ENCODE measurements at places on chromosomes 3 and 15. TPM values are rescaled to one million over a fixed set of nuclear protein-coding genes. Genes with fewer than 3 reads are reported as not detected.

DNA sequence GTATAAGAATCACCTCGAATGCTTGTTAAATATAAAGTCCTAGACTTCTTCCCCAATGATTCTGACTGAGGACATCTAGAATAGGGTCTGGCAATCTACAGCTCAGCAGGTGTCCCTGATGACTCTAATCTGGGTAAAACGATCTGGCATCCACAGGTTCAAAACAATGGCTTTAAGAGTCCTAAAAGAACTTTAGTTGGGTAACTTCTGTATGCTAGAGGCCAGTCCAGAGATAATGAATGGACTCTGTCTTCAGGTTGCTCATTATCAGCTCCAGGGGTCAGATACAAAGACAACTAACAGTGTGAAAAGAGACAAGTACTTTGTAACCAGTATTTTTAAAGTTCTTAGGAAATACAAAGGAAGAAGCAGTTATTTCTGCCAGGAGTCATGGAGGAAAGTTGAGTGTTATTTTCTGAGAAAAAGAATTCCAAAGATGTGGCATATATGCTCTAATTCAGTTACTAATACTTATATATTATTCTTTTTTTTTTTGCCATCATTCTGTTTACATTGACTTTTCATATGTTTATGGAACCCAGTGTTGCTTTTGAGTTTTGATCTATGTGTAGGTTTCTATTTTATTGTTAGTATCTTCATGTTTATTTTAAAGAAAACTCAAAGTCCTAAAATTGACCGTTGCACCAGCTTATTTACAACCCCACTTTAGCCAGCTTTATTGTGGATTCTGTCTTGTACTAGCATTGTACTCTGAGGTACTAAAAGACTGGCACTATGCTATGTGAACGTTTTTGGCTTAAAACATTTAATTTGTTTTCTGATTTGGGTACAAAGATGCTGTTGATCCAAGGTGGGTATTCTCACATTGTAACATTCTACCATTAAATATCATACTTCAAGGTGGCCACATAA lies 3.1 kb upstream of the GPR15 start:
- DNase-seq: no peak

DNA sequence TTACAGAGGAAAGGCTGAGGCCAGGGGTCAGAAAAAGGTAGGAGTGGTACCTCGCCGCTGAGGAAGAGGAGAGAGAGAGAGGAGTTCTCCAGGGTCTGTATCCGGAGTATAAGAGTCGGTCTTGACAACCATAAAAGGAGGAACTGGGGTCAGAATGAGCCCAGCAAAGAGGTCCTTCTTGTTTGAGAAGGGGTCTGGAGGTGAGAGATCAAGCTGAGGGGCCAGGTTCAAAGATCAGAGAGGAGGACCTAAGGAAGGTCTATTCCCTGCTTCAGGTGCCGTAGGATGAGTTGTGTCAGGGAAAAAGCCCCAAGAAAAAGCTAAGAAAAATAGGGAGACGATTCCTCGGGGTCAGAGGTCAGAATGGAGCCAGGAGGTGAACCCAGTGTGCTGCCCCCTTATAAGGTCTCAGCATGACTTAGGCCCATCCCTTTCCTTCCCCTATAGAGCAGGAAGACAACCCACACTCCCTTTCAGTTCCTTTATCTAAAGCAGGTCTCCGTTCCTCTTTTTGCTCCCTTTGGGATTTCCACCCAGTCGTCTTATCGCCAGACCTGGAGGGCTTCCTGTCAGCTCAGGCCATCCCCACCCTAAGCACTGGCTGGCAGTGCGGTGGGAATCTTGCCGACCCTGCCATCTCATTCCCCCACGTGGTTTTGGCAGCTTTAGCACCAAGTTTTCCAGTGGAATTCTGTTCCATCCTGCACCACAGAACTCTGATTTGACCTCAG lies 651 bp downstream of the MTMR14 start:
- no peak for DNase-seq

DNA sequence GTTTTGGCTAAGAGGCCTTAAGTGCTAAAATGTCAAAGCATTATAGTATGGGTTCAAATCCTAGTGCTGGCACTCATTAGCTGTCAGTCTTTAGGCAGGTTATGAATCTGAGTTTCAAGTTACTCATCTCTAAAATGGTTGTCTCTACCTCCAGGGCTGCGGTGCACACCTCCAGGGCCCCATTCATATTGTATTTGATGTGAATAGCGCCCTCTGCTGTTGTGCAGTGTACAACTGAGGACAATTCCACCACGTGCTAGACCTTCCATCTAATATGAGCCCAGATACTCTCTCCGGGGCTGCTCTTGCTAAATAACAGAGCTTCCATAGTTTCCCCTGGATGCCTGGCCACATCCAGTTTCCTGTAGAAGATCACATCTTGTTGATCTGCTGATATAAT lies 54.3 kb downstream of the OXNAD1 start:
- peak; percentile 85 for DNase-seq

Gene ARGFX
- total RNA-seq: not detected

DNA sequence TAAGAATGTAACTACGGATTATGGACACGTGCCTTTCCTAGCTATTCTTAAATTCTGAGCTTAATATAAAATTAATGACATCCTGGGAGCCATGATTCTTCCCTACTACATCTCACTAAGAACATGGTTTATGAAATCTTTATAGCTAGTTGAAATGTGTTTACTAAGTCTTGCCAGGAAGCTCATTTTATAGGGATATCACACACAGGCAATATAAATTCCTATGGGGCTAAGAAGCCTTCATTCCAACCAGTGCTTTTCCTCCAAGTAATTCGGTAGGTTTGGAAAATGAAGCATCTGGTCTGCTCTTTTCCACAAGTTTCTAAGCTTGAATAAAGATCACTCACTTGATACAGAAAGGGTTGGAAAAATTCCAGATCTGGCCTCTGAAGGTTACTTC lies 802.6 kb downstream of the FHIT start:
- no peak for DNase-seq

Gene GOLGA6B
- not detected for total RNA-seq

GRCh38 chr3:56309465-56309864 lies 158.8 kb downstream of the ERC2 start:
- DNase-seq: no peak

DNA sequence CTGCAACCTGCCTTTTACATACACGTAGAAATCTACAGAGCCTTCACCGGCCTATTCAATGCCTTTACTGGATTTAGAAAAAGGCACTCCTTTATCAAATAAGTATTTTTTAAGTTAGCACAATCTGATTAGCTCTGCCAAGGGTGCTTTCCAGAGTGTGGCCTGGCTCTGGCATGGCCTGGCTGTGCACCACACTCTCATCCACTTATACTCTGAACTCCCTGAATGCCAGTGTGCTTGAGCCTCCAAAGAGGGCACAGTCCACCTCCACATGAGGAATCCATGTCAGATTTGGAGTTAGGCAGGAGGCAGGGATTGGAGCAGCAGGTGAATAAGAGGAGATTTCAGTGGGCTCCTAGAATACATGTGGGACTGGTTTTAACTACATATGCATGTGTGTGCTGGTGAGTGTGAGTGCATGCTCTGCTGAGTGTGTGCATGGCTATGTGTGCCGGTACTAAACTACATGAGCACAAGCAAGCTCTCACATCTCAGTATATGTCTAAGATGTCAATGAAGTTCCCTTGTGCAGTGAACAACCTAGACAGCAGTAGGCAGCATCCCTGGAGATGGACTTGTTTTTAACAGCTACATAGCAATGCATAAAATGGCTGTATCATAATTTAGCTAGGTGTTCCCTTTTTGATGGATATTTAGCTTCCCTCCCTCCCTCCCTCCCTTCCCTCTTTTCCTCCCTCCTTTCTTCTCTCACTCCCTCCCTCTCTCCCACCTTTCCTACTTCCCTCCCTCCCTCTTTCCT lies 17.8 kb upstream of the ZFAND6 start:
- DNase-seq: no peak

DNA sequence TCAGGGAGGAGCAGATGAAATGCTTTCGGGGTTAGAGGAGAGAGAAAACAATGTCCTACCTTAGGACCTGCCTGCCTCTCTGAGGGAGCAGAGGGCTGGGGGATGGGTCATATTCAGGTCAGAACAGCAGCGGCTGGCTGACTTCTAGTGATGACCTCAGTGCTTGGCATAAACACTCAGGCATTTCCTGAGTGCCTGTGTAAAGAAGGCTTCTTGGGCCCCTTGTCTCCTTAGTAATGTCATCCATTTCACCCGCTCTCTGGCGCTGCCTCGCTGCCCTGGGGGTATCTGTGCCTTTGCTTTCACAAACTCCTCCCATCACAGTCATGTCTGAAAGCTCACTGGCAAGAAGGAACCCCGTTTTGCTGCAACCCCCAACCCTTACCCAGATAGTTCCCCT lies 82.9 kb upstream of the GSK3B start:
- no peak for DNase-seq

Gene KLHL24
- 6.6 TPM for total RNA-seq

Gene BNC1
- total RNA-seq: not detected

DNA sequence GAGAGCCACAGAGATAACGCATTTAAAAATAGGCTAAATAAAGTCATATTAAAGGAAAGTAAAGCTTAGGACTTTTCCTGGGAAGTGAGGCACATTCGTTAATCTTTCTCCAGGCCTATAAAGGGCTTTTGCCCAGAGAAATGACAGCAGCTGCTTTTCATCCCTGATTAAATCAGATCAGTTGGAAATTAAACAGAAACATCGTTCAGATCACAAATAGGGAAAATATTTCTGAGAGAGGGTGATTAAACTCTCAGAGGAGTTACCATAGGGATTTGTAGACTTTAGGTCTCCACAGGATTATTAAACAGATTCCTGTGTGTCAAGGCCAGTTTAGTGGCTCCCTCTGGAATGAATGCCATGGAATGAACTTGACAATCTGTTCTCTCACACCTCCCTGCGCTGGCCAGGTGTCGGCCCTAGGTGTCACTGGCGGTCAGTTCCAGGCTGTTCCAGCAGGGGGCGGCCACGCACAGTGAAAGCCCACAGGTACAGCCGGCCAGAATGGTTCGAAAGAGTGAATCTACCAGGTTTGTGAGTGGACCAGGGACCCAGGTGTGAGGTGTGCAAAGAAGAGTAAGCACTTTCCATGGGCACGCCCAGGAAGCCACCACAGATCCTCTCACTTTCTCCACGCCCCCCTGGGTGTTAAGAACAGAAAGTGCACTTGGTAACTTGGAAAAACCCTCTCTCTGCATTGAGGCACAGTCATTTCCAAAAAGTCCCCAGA lies 253.0 kb upstream of the RASGRP1 start:
- DNase-seq: peak; percentile 79

DNA sequence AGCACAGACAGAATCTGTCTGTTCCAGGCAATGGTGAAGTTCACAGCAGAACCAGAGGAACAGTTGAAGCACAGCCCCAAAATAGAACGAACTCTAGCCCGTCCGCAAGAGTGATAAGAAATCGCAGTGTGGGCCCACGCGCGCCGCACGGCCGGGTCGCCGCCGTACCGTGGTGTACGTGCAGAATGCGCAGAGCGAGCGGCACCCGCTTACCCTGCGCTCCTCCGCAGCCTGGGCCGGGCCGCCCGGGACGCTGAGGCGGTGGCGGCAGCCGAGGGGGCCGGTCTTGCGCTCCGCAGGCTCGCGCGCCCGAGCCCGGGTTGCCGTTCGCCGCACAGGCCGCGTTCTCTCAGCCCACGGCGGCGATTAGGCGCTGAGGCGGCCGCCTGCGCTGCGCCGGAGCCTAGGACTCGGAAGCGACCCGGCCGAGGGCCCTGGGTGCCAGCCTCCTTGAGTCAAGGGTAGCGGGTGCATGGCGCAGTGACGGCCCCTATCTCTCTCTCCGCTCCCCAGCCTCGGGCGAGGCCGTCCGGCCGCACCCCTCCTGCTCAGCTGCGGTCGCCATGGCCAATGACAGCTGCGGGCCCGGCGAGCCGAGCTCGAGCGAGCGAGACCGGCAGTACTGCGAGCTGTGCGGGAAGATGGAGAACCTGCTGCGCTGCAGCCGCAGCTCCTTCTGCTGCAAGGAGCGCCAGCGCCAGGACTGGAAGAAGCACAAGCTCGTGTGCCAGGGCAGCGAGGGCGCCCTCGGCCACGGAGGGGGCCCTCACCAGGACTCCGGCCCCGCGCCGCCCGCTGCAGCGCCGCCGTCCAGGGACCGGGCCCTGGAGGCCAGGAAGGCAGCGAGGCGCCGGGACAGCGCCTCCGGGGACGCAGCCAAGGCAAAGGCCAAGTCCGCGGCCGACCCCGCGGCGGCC lies 20.5 kb downstream of the WDR73 start:
- peak; percentile 65 for DNase-seq

Gene RAD51
- 31.0 TPM for total RNA-seq

DNA sequence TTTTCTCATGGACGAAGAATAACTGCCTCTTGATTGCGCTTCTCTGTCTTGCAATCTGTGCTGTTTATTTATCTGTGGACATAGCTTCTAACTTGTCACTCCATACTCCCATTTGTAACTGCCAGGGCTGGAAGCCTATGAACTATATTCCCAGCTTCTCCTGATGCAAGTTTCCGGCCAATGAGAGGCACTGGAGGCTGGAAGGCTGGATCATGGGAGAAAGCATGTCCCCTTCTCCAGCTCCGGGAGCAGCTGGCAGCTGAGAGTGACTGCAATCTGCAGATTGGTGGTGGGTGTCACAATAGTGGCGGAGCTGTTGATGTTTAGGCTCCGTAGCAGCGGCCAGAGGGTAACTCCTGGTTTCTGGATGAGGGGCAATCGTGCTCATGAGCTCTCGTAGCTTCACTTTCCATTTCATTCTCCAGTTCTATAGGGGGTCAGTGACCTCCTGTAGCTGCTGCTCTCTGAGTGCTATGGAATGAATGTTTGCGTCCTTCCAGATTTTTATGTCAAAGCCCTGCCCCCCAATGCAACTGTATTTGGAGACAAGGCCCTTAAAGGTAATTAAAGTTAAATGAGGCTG lies 35.7 kb upstream of the PCSK6 start:
- no peak for DNase-seq

DNA sequence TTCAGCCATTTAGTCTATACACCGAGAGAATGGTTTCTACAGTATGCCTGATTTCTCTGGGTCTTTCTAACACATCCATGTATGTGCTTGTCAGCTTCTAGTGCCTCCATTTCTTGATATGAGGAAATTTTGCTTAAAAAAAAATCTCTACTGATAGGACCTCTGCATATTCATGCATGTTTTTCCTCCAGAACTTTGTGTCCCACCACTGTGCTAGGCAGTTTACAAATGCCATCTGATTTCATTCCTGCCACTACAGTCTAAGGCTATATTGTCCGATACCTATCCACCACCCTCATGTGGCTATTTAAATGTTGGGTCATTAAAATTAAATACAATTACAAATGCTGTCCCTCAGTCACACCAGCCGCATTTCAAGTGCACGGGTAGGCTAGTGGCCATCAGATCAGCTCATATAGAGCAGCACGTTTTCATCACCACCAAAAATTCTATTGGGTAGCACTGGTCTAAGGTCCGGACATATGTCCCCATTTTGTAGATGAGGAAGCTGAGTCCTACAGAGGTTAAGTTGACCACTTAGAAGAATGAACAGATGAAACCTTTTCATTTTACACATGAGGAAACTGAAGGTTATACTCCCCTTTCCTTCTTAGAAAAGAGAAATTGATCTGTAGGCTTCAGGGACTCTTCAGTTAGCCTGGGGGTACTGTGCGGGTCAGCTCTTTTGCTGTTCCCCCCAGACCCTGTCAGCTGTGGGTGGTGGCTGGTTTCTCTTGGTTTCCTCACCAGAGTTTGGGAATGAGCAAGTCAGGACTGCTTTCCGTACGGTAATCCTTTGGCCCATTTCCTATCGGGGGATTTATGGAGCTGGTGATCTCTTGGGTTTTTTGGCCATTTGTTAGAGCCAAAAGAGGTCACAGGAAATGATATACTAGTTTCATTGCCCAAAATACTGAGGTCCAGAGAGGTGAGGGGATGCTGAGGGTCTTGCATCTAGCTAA lies 56.5 kb downstream of the SMAD3 start:
- no peak for DNase-seq

Gene DUOXA2
- total RNA-seq: not detected

All from activated T-cell treated with anti-CD3 and anti-CD28 coated beads, Interleukin-2, amount 50 U/mL, for 4 hours (primary cell).